ENCODE measurements at places on chromosomes 7 and 10.

GRCh38 chr10:96830511-96831199, 1.4 kb upstream of the LCOR start:
- peak; percentile 62 for DNase-seq

DNA sequence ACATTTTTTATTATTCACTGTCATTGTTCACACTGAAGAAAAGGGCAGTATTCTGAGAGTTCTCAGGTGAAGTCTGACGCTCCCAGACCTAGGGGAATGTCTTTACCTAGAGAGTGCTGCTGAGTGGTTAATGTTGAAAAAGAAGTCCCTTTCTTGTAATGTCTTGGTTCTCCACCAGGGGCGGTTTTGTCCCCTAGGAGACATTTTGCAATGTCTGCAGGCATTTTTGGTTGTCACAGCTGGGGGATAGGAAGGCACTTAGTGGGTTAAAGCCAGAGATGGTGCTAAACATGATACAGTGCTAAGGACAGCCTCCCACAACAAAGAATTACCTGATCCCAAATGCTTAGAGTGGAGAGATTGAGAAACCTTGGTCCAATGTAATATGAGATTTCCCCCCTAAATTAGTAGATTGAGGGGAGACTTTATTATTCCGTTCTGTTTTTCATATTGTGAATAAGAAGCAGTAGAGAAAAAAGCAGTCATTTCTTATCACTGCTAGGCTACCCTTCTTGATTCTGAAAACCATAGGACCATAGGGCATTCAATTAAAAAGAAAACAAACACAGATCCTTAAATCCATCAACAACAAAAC, 13.1 kb downstream of the UMAD1 start:
- DNase-seq, result no peak

GRCh38 chr7:156604836-156605695, 35.5 kb upstream of the RNF32 start:
- no peak for DNase-seq

GRCh38 chr7:111763221-111763801, 201.0 kb upstream of the IMMP2L start:
- no peak for DNase-seq

GRCh38 chr10:84256510-84257342, 11.9 kb downstream of the RGR start:
- no peak for DNase-seq

DNA sequence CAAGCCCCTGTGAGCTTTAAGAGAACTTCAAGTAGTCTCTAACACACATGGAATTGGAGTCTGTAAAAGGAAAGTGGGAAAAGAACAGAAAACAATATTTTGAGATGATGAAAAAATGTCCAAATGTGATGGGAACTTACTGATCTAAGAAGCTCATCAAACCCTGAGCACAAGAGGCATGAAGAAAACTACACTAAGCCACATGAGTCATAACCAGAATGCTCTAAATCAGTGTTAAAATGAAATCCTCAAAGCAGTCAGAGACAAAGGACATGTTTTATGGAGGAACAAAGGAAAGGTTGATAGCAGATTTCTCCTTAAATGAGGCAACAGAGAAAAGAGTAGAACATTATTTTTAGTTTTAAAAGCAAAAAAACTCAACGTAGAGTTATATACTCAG, 37.2 kb downstream of the ZNF33A start:
- DNase-seq, result no peak

GRCh38 chr10:99339563-99340047, 10.4 kb downstream of the CNNM1 start:
- no peak for DNase-seq

DNA sequence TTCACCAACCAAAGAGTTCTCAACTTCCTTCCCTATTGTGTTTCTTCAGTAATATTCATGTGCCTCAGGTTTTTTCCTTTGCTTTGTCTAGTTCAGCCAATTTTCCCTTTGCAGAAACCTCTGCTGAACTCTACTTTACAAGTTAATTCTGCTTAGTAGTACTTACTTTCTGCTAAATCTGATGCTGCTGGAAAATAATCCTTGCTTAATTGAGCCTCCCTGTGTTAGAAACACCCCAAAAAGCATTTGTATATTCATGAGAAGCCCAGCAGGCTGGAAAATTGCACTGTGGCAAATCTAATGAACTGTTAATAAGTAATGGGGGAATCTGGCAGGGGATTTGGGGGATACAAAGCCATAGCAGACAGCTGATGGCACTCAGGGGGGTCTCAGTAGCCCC, 78.5 kb downstream of the CDCA7L start:
- no peak for DNase-seq

DNA sequence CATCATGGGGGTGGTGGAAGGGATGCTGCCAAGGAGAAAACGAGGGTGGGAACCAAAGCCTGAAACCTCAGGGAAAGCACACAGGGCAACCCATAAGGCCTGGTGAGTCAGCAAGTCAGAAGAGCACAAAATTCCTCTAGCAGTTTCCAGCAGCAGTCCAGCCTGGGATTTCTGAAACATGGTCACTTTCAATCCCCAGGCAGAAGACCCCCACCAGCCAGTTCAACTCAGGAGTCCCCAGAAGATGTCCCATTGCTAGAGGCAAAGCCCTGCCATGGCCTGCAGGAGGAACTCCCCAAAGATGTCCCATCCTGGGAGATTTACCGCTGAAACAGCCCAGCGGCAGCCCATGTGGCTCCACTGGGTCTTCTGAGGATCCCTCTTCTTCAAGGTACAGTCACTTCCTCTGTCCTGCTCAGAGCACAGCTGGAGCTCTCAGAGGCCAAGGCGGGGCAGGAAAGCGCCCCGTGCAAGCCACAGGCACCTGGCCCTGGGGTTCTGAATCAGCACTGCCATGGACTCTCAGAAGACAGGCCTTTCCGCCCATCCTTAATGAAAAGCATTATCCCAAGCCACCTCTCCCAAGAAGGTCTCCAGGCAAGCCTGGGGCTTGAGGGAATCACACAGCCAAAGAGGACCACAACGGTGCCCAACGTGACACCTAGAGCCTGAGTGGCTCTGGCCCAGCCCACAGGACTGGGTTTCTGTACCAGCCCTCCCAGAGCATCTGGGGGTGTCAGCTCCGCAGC, 196.9 kb downstream of the GRID1 start:
- DNase-seq, result no peak

DNA sequence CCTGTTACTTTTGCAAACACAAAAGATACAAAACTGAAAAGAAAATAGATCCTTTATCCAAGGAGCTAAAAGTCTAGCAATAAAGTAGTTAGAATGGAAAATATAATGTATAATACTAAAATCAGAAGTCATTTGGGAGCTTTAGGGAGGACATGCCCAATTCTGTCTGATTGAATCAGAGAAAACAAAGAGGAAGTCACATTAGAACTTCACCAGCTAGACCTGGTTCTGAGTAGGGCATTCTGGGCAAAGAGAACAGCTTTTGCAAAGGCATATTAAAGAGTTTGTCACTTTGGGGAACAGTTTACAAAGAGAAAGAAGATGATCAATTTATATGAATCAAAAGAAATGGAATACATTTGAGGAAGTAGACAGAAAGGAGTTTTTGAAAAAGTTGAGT, 107.0 kb upstream of the PRSS1 start:
- no peak for DNase-seq

DNA sequence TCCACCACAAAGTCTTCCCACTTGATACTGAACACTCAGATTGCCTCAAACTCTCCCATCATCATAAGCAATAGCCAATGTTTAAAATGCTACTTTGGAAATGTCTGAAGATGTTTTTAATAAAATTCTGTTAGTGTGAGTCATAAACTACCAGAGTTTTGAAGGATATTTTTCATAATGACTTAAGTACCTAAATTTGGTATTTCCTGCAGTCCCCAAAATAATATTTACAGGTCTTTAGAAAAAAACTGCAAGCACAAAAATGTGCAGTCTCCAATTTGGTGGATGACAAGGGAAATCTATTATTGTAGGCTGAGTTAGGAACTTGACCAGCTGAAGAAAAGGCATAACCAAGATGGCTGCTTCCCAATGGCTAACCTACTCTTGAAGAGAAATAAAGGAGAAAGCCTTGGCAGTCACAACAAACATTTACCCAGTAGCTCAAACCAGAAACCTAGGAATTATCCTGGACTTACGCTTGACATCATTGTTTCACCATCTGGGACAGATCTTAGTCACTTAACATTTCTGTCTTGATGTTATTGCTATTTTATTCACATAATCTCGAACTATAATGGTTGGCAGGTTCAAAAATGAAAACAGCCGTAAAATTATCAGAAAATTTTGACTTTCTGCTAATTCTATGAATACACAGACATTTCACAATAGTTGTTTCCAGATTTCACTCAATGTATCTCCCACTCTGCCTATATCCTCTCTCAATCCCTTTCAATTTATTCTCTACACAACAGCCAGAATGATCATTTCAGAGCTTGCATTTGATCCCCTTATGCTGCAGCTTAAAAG, 111.2 kb upstream of the STEAP1B start:
- no peak for DNase-seq
